Stimulated activated CD8-positive, alpha-beta memory T cell treated with anti-CD3 and anti-CD28 coated beads, Interleukin-15, amount 100 ng/mL, for 48 hours (primary cell): ENCODE measurements at places on chromosomes 2 and 18.

DNA sequence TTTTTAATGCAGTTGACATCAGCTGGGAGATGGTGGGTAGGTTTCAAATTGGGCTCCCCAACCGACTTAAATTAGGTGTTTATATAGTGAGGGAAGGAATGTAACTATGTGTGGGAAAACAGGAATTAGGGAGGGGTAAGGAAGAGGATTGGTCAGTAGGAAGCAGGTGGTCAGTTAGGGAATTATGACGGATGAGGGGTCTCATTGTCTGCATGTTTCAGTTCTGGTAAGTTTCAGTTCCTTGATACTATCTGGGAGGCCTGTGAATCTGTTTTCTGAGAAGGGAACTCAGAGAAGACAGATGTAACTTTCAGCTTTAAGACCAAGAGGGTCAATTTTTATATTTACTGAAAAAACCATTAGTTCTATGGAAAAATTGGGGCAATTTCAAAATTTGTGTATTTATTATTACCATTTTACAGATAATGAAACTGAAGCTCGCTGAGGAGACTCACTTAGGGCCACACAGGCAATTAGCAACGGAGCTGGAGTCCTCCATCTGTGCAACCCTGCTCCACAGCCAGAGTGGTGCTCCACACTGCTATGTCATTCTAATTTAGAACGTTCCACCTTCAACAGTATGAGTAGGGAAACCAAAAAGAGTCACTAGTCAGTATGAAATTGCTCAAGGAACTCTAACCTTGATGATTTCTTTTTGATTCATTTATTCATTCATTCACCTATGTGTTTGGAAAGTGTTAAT lies 36.0 kb upstream of the CCDC195 start:
- DNase-seq: no peak

DNA sequence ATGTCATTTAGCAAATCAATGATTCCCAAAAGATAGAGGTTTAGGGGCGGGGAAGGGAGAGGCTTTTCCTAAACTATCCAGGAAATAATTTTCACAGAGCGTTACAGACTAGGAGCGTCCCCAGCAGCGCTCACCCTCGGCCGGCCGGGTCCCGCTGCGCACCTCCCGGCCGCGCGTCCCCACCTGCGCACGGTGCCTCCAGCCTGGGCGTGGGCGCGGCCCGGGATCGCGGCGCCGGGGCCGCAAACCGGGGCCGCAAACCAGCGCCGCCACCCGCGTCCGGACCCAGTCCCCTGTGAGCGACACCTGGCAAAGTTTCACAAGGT lies 684 bp upstream of the ZCCHC2 start:
- DNase-seq: no peak

- no peak for DNase-seq
These were observed 34.7 kb downstream of the NHEJ1 start for GRCh38 chr2:219125886-219126270.

- no peak for DNase-seq
These were observed 13.3 kb downstream of the SULT1C3 start for GRCh38 chr2:108253106-108253505.

DNA sequence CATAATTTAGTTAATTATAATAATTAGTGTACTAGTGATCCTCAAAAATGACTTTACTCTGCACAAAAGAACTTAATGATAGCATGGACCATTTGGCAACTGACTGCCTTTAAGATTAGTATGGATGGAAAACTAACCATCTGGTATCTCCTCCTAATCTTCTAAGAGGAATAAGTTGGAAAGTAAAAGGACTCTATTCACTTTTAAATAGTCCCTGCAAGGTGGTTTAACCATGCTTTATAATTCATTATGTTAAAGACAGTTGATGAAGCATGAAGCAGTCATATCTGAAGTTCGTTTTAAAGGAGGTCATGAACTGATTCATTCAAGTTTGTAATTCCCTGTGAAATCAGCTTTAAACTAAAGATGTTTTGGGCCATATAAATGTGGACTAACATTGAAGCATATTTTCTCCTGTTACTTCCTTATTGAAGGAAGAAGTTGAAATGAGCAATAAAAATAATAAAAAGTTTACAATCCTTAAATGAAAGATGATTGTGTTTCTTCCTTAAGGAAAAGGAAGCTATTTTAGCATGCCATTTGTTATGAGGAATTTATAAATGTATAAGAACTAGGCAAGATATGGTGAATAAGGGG lies 446.0 kb downstream of the XIRP2 start:
- DNase-seq: no peak

DNA sequence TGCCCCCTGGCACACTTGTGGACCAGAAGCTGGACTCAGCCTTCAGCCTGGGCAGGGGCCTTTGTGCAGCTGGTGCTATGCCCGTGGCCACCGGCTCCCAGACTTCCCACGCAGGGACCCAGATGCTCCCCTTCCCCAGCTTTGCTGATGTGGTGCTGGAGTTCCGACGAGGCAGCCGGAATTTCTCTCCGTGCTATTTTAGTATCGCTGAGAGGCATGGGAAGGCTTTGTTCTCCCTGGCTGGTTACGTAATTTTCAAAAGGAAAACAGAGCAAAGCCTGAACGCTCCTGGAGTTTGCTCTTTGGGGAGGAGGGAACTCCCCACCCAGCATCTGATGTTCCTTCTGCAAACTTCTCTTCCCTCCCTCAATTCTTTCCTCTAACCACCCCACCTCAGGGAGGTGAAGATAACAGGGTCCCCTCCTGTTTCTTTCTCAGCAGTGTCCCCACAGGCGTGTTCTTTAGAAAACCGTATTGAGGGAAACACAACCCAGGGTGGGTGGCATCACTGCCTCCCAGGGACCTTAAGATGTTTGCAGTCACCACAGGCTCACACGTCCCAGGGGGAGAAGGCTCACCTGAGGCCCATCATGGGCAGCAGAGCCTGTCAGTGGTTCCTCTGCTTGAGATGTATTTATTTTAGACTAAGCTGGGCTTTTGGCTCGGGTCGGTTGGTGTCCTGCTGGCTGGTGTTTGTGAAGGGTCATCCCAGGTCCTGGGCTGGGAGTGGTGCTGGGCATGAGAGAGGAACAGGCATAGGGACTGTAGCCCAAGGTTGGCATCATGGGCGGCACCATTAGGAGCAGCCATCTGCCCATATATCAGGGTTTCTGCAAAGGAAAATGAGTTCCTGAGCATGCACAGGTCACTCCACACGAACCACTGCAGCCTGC lies 95.0 kb downstream of the MAPK4 start:
- no peak for DNase-seq

DNA sequence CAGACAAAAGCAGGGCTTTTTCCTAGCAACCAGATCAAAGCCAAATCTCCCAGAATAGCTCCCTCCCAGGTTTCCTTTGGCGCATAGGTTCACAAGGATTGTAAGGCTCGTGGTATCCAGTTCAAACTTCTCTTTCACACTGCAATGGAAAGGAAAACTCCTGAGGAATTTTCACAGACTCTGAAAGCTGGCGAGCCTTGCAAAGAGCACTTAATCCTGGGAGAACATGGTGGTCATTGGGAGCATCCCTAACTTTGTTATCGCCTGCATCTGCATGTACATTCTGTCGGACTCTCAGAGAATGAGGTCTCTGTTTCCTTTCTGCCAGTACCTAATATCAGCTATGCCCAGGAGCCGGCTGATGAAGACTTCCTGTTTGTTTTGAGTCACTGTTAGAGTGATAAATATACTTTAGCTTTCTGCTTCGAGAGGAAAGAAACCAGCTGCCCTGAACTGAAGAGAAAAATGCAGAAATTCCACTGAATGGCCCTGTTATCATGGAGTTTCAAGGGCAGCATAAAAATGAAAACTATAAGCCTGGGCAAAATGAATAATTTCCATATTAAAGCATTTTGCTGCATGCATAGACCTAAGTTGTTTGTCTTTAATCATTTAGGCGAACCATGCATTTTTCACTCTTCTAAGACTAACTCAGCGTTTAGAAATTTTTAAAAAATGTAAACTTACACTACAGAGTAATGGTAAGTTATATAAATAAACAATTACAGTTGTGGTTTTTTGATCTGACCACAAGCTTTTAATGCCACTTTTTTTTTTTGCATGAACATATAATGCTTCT lies 76.4 kb upstream of the ZEB2 start:
- DNase-seq: no peak

GRCh38 chr2:128345436-128346165 lies 26.9 kb upstream of the HS6ST1 start:
- DNase-seq: no peak

- DNase-seq: no peak
These were observed 1.1 kb downstream of the MREG start for GRCh38 chr2:216012133-216012829.

- no peak for DNase-seq
These were observed 76.0 kb downstream of the RFTN2 start for GRCh38 chr2:197599285-197599965.

DNA sequence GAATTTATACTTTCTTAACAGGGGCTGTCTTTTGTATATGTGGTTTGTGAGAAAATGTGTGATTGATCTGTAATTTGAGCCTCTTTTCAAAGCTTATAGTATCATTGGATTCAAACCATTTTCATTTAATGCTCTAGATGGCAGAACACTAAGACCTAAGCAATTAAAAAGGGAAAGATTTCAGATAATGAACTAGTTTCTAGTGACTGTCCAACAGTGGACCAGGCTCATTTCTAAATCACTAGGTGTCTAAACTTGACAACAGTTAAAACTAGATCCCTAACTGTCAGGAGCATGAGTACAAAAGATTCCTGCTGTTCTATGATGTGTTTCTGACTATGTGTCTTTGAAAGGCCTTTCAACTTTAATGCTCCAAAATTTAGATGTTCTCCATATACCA lies 54.6 kb downstream of the ANKRD44 start:
- DNase-seq: no peak
